Spleen (tissue), 13 donors: ENCODE measurements at places on chromosomes 7 and 10. TPM values are rescaled to one million over a fixed set of nuclear protein-coding genes. Genes with fewer than 3 reads are reported as not detected.
A peak's percentile ranks its signal among the peaks of the same experiment; 100 is the strongest.

- no peaks in the 10 kb centered on the region for H3K27me3 ChIP-seq
- no peak overlapping the region for H3K4me3 ChIP-seq
- no peaks in the 10 kb centered on the region for H3K36me3 ChIP-seq
- no peak for DNase-seq
- no peaks in the 10 kb centered on the region for H3K4me1 ChIP-seq
- no peak overlapping the region for H3K27ac ChIP-seq
These were observed 94.9 kb downstream of the PRLHR start for GRCh38 chr10:118500477-118501104.

GRCh38 chr7:31146030-31146429 is 93.9 kb downstream of the ADCYAP1R1 start:
- no peak overlapping the region for H3K27ac ChIP-seq
- no peaks in the 10 kb centered on the region for H3K4me1 ChIP-seq
- H3K36me3 ChIP-seq, result no peaks in the 10 kb centered on the region
- DNase-seq, result no peak

DNA sequence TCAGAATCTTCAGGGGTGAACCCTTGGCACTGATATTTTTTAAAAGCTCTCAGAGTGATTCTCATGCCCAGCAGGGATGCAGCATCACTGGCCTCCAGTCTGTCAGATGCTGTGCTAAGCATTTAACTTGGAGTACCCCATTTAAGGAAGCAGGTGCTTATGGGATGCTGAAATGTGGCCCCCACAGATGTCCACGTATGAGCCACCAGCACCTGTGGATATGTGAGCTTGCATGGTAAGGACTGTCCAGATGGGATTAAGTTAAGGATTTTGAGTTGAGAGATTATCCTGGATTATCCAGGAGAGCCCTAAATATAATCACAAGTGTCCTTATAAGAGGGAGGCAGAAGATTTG is 17.7 kb downstream of the CHST3 start:
- peaks cover 38% of the 10 kb centered on the region for H3K4me1 ChIP-seq
- H3K36me3 ChIP-seq, result no peaks in the 10 kb centered on the region
- peak overlapping the region; percentile 75 for H3K27ac ChIP-seq
- H3K4me3 ChIP-seq, result no peak overlapping the region
- peak; percentile 16 for DNase-seq

DNA sequence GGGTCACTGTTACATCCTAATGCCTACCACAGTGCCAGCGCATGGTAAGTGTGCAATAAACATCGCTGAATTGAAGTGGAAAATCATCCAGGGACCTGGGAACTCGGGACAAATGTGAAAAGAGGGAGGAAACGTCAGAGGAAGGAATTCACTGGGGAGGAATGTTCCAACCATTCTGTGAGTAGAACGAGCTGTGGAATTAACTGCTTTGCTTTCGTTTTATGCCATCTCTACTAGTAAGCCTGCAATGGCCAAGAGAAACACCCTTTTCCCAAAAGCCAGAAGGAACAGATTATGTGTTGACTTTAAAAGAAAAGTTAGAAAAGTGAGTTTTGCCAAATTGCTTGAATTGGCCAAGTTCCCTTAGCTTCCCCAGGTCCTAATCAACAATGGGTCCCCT is 1044.9 kb downstream of the TYW1 start:
- H3K27me3 ChIP-seq, result peaks cover 5% of the 10 kb centered on the region
- no peak overlapping the region for H3K27ac ChIP-seq
- no peak overlapping the region for H3K4me3 ChIP-seq
- no peaks in the 10 kb centered on the region for H3K4me1 ChIP-seq
- no peak for DNase-seq
- no peaks in the 10 kb centered on the region for H3K36me3 ChIP-seq

DNA sequence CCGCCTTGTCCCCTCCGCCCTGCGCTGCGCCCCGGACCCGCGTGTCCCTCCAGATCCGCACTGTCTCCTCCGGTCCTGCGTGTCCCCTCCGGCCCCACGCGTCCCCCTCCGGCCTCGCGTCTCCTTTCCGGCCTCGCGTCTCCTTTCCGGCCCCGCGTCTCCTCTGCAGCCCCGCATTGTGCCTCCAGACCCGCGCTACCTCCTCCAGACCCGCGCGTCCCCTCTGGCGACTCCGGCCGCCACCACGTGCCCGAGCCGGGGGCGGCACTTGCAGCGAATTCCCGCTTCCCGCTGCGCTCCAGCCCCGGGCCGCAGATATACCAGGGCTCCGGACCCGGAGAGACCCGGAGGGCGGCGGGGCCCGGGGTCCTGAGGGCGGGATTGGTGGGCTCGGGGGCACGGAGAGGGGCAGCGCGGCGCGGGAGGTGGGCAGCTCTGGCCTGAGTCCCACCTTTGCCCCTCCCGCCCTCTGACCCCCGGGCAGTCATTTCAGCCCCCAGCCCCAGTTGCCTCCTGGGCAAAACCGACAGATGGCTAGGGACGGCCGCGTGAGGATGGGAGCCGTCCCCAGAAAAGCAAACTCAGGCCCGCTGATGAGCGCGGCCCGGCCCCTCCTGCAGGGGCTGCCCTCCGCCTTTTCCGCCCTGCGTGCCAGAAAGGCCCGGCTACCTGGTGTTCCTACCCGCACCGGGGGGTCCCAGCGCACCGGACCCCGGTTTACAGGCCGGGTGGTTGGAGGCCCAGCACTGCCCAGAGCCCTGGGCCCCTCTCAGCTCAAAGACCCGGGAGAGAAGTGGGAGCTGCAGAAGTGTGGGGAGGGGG is 56.5 kb downstream of the RBM17 start:
- H3K27ac ChIP-seq, result peak overlapping the region; percentile 91
- no peaks in the 10 kb centered on the region for H3K27me3 ChIP-seq
- H3K4me1 ChIP-seq, result peaks cover 35% of the 10 kb centered on the region
- peak; percentile 90 for DNase-seq

CRYGN gene
- not detected for total RNA-seq

PRPS1L1 gene
- total RNA-seq, result not detected

FKBP6 gene
- not detected for total RNA-seq

GPER1 gene
- 6.1 TPM for total RNA-seq
